ENCODE measurements at places on chromosomes 2 and 18. TPM values are rescaled to one million over a fixed set of nuclear protein-coding genes. Genes with fewer than 3 reads are reported as not detected.
A peak's percentile ranks its signal among the peaks of the same experiment; 100 is the strongest.

DNA sequence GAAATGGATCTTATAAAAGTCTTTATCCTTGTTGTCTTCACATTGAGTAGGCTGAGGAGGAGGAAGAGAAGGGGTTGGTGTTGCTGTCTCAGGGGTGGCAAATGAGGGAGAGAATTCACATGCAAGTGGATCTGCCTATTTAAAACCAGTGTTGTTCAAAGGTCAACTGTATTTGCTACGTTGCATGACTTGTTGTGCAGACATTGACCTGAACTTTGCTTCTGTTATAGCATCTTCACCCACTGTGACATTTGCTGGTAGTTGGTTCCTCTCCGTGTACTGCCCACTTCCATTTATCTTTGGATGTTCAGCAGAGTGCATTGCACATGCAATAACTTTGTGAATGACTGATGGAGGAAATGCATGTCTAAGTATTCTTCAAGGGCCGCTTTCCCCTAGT, 228.6 kb upstream of the DPP10 start:
- H3K27me3 ChIP-seq = no peaks in the 10 kb centered on the region
- H3K4me1 ChIP-seq = no peaks in the 10 kb centered on the region
- H3K4me3 ChIP-seq = no peak overlapping the region
- H3K36me3 ChIP-seq = no peaks in the 10 kb centered on the region
- H3K27ac ChIP-seq = no peak overlapping the region

- no peak overlapping the region for H3K27ac ChIP-seq
- DNase-seq = peak; percentile 43
- H3K27me3 ChIP-seq = no peaks in the 10 kb centered on the region
- H3K4me1 ChIP-seq = peaks cover 37% of the 10 kb centered on the region
- no peak overlapping the region for H3K4me3 ChIP-seq
These were observed 4.1 kb downstream of the RRM2 start for GRCh38 chr2:10126632-10127026.

GRCh38 chr2:125516496-125517109, 1139.4 kb upstream of the GYPC start:
- H3K4me3 ChIP-seq = no peak overlapping the region
- no peak overlapping the region for H3K27ac ChIP-seq
- no peak for DNase-seq
- H3K36me3 ChIP-seq = no peaks in the 10 kb centered on the region

- no peak overlapping the region for H3K4me3 ChIP-seq
- H3K27me3 ChIP-seq = peaks cover 29% of the 10 kb centered on the region
- DNase-seq = no peak
- no peak overlapping the region for H3K27ac ChIP-seq
These were observed 2.6 kb downstream of the SATB2 start for GRCh38 chr2:199455210-199455544.

GRCh38 chr2:240129311-240129710, 6.8 kb downstream of the COPS9 start:
- no peaks in the 10 kb centered on the region for H3K27me3 ChIP-seq
- no peak overlapping the region for H3K4me3 ChIP-seq
- DNase-seq = no peak
- peaks cover 10% of the 10 kb centered on the region for H3K36me3 ChIP-seq
- H3K4me1 ChIP-seq = no peaks in the 10 kb centered on the region
- H3K27ac ChIP-seq = no peak overlapping the region

DNA sequence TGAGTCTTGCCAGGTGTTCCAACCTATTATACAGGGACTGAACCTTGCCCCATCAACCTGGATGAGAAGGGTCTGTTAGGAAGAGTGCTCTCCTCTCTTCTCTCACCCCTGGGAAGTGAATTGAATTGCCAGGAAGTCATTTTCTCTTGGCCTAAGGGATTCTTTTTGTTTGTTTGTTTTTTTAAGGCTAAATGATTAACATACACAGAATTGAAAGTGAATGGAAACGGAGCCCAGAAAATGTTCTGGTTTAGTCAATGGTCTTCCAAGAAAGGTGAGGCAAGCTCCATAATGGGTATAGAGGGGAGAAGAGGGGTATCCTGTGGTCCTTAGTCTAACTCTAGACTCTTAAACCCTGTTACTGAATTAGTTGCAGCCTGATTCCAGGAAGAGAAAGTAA, 189.1 kb downstream of the FSHR start:
- no peaks in the 10 kb centered on the region for H3K36me3 ChIP-seq
- no peak overlapping the region for H3K27ac ChIP-seq
- no peak overlapping the region for H3K4me3 ChIP-seq
- H3K4me1 ChIP-seq = no peaks in the 10 kb centered on the region
- DNase-seq = no peak
- no peaks in the 10 kb centered on the region for H3K27me3 ChIP-seq

DNA sequence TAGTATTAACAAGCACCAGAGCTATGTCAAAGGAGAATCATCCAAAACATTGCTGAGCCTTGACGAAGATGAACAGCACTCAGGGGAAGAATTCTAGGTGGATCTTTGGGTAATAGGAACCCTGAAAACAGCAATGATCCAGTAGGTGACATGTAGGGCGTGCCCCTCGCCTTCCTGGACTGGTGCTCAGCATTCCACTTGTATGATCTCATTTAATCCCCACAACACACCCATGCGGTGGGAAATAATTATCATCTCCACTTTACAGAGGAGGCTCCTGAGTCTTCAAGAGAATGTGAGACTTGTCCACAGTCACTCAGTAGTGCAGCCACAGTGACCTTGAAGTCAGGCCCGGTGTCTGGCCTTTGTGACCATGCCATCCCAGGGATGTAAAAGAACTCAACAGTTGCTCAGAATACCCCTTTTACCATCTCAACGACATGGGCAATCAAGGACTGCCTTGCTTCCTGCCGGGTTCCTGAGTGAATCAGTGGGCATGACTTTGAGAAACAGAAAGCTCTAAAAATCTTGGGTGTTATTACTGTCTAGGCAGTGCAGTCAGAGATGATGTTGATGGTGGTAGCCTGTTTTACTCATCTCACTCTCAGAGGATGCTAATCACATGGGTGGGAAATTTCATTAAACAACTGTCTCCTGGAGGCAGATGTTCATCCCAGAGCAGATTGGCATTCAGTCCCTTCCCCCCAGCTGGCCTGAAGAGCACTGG, 161.6 kb downstream of the BCL11A start:
- no peak overlapping the region for H3K4me3 ChIP-seq
- no peak overlapping the region for H3K27ac ChIP-seq
- DNase-seq = no peak
- H3K36me3 ChIP-seq = no peaks in the 10 kb centered on the region
- H3K4me1 ChIP-seq = no peaks in the 10 kb centered on the region

- H3K27me3 ChIP-seq = no peaks in the 10 kb centered on the region
- peaks cover 17% of the 10 kb centered on the region for H3K4me1 ChIP-seq
- peaks cover 19% of the 10 kb centered on the region for H3K36me3 ChIP-seq
- H3K4me3 ChIP-seq = peak overlapping the region; percentile 39
These were observed 756 bp upstream of the OST4 start for GRCh38 chr2:27071990-27072830.

DNA sequence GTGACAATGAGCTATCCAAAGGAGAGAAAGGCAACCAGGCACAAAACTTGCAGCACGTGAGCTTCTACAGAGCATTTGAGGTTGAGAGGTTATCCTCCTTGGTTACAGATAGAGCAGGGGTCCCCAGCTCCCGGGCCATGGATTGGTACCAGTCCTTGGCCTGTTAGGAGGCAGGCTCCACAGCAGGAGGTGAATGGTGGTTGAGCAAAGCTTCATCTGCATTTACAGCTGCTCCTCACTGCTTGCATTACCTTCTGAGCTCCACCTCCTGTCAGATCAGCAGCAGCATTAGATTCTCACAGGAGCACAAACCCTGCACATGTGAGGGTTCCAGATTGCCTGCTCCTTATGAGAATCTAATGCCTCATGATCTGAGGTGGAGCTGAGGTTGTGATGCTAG, 57.8 kb upstream of the ST8SIA3 start:
- H3K36me3 ChIP-seq = no peaks in the 10 kb centered on the region
- DNase-seq = no peak
- no peaks in the 10 kb centered on the region for H3K4me1 ChIP-seq
- no peak overlapping the region for H3K4me3 ChIP-seq
- no peaks in the 10 kb centered on the region for H3K27me3 ChIP-seq
- no peak overlapping the region for H3K27ac ChIP-seq

GRCh38 chr2:230205034-230205433, 14.8 kb downstream of the SP110 start:
- no peaks in the 10 kb centered on the region for H3K4me1 ChIP-seq
- no peak overlapping the region for H3K27ac ChIP-seq
- no peak overlapping the region for H3K4me3 ChIP-seq
- no peak for DNase-seq
- H3K36me3 ChIP-seq = peaks cover 8% of the 10 kb centered on the region

GRCh38 chr18:78945628-78946027, 34.0 kb upstream of the SALL3 start:
- H3K27ac ChIP-seq = no peak overlapping the region
- H3K27me3 ChIP-seq = no peaks in the 10 kb centered on the region
- no peak for DNase-seq
- H3K36me3 ChIP-seq = no peaks in the 10 kb centered on the region
- H3K4me3 ChIP-seq = no peak overlapping the region

DNA sequence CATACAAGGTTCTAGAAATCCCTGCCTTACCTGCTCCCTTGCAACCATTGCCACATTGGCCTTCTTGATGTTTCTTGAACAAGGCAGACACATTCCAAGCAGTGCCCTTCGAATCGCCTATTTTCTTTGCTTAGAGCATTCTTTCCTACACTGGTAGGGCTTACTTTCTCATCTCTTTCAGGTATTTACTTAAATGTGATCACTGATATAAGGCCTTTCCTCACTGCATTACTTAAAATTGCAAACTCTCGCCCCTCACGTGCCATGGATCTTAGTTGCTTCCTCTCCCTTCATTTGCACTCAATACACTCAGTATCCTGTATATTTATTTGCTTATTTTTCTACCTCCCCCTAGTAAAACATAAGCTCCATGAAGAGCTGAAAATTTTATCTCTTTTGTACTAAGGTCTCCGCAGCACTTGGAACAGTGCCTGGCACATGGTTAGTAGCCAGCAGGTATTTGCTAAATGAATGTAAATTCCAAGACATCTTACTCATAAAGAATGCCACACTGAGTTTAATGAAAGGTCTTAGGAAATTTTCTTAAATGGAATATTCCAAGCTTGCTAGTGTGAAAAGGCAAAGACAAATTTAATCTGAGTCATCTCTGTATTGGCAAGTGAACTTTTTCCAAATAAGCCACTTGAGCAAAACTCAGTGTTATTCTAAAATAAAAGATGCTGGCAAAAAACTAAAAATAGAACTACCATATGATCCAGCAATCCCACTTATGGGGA, 42.4 kb upstream of the FIGN start:
- DNase-seq = peak; percentile 68
- H3K27me3 ChIP-seq = no peaks in the 10 kb centered on the region
- H3K4me3 ChIP-seq = no peak overlapping the region

- no peaks in the 10 kb centered on the region for H3K36me3 ChIP-seq
- no peak overlapping the region for H3K27ac ChIP-seq
- H3K27me3 ChIP-seq = no peaks in the 10 kb centered on the region
- H3K4me1 ChIP-seq = no peaks in the 10 kb centered on the region
These were observed 70.2 kb upstream of the MEIS1 start for GRCh38 chr2:66364495-66365333.

DNA sequence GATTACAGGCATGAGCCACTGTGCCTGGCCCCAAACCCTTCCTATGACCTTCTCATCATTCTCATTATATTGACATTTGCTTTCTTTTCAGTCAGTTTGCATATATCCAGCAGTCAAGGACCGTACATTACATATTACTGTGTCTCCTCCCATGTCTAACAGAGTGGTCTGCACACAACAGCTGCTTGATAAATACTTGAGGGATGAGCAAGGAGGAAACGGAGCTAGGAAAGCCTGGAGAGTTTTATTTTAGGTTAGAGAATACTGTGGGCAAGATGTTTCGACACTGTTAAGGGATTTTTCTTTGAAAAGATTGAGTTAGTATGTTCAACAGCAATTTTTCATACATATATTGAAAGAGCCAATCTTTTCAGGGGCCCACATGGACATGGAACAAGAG, 76.2 kb upstream of the CHRNA1 start:
- no peaks in the 10 kb centered on the region for H3K36me3 ChIP-seq
- DNase-seq = no peak
- H3K27ac ChIP-seq = no peak overlapping the region
- H3K27me3 ChIP-seq = no peaks in the 10 kb centered on the region

- H3K27ac ChIP-seq = no peak overlapping the region
- no peaks in the 10 kb centered on the region for H3K36me3 ChIP-seq
- no peak overlapping the region for H3K4me3 ChIP-seq
- H3K4me1 ChIP-seq = no peaks in the 10 kb centered on the region
- no peak for DNase-seq
- H3K27me3 ChIP-seq = peaks cover 7% of the 10 kb centered on the region
These were observed 107.6 kb upstream of the FZD7 start for GRCh38 chr2:201926067-201926466.

- H3K4me3 ChIP-seq = no peak overlapping the region
- no peak overlapping the region for H3K27ac ChIP-seq
- H3K36me3 ChIP-seq = no peaks in the 10 kb centered on the region
- no peaks in the 10 kb centered on the region for H3K27me3 ChIP-seq
- no peak for DNase-seq
These were observed 63.9 kb downstream of the LDAH start for GRCh38 chr2:20758997-20759396.

GRCh38 chr2:236262238-236262637, 2.0 kb downstream of the ASB18 start:
- H3K36me3 ChIP-seq = no peaks in the 10 kb centered on the region
- H3K4me1 ChIP-seq = no peaks in the 10 kb centered on the region
- H3K4me3 ChIP-seq = no peak overlapping the region
- DNase-seq = no peak
- no peaks in the 10 kb centered on the region for H3K27me3 ChIP-seq

- peaks cover 2% of the 10 kb centered on the region for H3K4me1 ChIP-seq
- no peak overlapping the region for H3K27ac ChIP-seq
- H3K4me3 ChIP-seq = no peak overlapping the region
- H3K36me3 ChIP-seq = no peaks in the 10 kb centered on the region
These were observed 70.9 kb downstream of the AAK1 start for GRCh38 chr2:69572641-69573040.

DNA sequence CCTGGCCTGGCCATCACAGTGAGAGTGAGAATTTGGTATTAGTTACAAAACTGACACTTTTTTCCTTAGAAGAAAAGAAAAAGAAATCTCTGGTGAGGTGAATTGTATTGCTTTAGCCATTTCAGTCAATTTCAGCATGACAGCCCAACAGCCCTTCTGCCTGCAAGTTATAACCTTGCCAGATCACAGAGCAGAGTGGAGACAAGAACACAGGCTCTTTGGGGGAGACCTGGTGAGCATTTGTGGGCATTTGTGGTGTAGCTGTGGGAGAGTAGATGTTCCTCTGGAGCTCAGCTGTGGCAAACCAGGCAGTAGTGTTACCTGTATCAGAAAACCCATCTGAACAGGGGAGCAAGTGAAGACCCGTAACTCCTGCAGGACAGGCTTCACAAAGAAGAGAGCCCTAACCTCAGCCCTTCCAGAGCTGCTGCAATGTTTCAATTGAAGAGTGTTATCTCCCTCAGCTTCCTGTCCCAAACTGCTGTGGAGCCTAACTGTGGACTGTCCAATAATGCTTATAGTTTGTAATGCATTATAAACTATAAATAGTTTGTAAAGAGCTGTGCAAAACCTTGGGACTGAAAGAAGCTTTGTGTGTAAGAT, 22.8 kb upstream of the DLX1 start:
- DNase-seq = no peak
- no peak overlapping the region for H3K4me3 ChIP-seq
- no peaks in the 10 kb centered on the region for H3K36me3 ChIP-seq
- H3K4me1 ChIP-seq = no peaks in the 10 kb centered on the region
- H3K27ac ChIP-seq = no peak overlapping the region

DHRS9 gene
- total RNA-seq = not detected

KCNE4 gene
- total RNA-seq = not detected

RESP18 gene
- not detected for total RNA-seq

SLC5A7 gene
- total RNA-seq = not detected

KHK gene
- total RNA-seq = 3.7 TPM

KIF5C gene
- 0.21 TPM for total RNA-seq

C1GALT1C1L gene
- 0.74 TPM for total RNA-seq

CPS1 gene
- 0.88 TPM for total RNA-seq

SOX11 gene
- not detected for total RNA-seq
